ENCODE measurements at places on chromosomes 11 and 22. TPM values are rescaled to one million over a fixed set of nuclear protein-coding genes. Genes with fewer than 3 reads are reported as not detected.

DNA sequence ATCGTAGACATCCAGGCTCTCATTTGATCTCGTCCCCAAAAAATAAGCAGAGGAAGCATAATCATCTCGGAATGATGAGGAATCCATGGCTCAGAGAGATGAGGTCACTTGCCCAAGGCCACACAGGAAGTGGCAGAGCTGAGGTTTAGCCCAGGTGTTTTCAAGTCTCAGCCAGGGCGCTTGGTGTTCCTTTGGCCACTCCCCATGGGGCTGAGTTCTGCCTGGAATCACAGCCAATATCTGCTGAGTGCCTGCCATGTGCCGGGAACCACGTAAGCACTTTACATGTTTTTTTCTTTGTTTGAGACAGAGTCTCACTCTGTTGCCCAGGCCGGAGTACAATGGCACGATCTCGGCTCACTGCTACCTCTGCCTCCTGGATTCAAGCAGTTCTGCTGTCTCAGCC, 29.5 kb upstream of the MYH9 start:
- peaks cover 38% of the 10 kb centered on the region for H3K4me1 ChIP-seq
- H3K36me3 ChIP-seq = no peaks in the 10 kb centered on the region
- H3K4me3 ChIP-seq = no peak overlapping the region
- H3K27ac ChIP-seq = peak overlapping the region; percentile 65

GRCh38 chr11:12785901-12786300, 111.7 kb downstream of the TEAD1 start:
- no peak overlapping the region for H3K4me3 ChIP-seq
- H3K27ac ChIP-seq = no peak overlapping the region
- H3K4me1 ChIP-seq = no peaks in the 10 kb centered on the region

GLYATL1 gene
- not detected for total RNA-seq

APOBEC3H gene
- not detected for total RNA-seq

OR2AG2 gene
- total RNA-seq = 0.55 TPM

DNA sequence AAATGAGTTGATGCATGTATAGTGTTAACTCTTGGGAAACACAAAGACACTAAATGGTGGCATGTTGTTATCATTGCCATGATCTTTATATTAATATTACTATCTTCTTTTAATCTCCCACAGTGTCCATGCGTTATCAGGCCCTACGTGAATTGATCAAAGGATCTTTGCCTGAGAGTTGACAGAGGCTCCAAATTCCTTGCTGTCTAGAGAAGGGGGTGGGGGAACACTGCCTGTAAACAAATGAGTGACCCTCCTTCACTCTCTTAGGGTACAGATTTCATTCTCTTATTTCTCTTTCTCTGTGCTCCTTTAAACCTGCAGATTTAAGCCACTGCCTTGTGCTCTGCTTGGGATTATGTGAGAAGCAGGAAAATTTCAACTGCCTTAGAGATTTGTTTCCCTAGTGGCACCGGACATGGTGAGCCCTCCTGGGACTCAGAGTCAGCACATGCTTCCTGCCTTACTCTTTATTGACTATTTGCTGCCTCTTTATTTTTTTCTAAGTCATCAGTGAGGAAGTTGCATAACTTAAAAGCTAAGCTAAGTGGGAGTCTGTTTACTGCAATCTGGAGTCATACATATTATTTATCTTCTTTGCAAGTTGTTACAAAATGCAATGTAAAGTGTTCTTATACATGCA, 122.9 kb downstream of the MAML2 start:
- H3K4me3 ChIP-seq = no peak overlapping the region
- H3K27ac ChIP-seq = no peak overlapping the region
- H3K4me1 ChIP-seq = peaks cover 17% of the 10 kb centered on the region

- no peaks in the 10 kb centered on the region for H3K27me3 ChIP-seq
- no peak overlapping the region for H3K27ac ChIP-seq
- DNase-seq = no peak
- H3K4me3 ChIP-seq = no peak overlapping the region
- peaks cover 18% of the 10 kb centered on the region for H3K4me1 ChIP-seq
- no peaks in the 10 kb centered on the region for H3K36me3 ChIP-seq
These were observed 99.3 kb downstream of the RASSF10 start for GRCh38 chr11:13108416-13108815.

CTR9 gene
- 21.9 TPM for total RNA-seq

DNA sequence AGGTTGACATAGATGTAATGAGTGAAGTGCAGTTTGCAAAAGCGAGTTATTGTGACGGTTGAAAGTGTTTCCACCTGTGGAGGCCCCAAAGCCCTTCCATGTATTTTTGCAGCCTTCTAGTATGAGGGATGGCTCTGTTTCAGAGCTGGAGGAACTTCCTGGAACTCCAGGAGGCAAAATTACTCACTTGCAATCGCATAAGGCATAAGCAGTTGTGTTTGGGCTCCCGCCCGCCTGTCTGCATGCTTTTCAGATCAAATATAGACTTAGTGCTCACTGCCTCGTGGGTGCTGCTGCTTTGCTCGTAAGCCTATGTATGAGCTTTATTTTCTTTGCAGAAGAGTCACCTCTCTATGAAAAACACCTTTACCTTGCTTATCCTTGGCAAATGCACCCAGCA, 146.8 kb upstream of the LARGE1 start:
- no peaks in the 10 kb centered on the region for H3K27me3 ChIP-seq
- H3K4me3 ChIP-seq = no peak overlapping the region
- no peak overlapping the region for H3K27ac ChIP-seq
- H3K36me3 ChIP-seq = no peaks in the 10 kb centered on the region

DNA sequence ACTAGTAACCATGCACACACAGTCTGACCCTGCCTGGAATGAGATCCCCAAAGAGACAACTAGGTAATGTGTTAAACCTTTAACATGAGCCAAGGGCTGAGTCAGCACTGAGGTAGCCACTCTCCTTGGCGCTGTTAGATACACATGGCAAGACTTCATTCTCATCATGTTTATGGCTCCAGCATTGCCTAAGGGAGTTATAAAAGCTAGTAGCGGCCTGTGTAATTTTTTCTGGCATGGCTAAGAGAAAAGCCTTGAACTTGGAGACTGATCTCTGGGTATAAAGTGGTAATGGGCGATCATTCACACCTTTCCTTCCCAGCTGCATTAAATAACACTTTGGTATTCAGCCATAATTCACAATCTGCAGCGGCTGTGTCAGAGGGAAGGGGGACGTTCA, 779.7 kb upstream of the LRRC4C start:
- H3K4me3 ChIP-seq = no peak overlapping the region
- no peak for DNase-seq
- H3K36me3 ChIP-seq = no peaks in the 10 kb centered on the region
- no peak overlapping the region for H3K27ac ChIP-seq

VSIG2 gene
- 80.5 TPM for total RNA-seq
